ENCODE measurements at places on chromosomes 1 and 21.

- DNase-seq, result no peak
Measured at GRCh38 chr1:115462566-115463076, 124.6 kb upstream of the NGF start.

GRCh38 chr1:179545321-179545720, 30.4 kb downstream of the NPHS2 start:
- DNase-seq, result no peak

DNA sequence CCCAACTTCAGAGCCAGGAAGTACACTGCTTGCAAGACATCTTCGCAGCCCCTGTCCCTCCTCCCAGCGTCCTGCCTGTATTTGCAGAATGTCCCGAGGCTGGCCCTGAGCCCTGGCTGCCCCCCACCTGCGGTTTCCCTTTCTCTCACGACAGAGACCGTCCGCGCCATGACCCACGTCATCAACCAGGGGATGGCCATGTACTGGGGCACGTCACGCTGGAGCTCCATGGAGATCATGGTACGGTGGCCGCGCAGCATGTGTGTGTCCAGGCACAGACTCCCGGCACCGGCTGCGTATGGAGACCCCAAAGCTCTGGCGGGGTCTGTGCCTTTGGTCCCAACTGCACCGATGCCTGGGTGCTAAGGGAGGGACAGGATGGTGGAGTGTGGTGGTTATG, 48.6 kb downstream of the KCNAB2 start:
- DNase-seq, result no peak

DNA sequence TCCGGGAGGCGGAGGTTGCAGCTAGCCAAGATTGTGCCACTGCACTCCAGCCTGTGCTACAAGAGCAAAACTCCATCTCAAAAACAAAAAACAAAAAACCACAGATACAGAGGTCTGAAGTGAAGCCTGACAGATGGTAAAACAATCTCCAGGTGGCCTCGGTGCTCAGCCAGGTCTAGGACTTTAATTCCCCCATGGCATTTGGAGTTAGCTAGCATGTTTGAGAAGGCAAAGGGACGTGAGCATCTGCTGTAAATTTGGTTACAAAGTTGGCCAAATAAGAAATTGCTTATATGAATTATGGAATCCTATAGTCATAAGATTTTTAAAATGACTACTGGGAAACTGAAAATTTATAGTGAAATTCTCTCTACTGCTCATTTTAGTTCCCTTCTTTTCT, 98.3 kb upstream of the FMN2 start:
- no peak for DNase-seq
